ENCODE measurements at places on chromosomes 13 and 19. TPM values are rescaled to one million over a fixed set of nuclear protein-coding genes. Genes with fewer than 3 reads are reported as not detected.

The ZNF180 gene
- total RNA-seq, result 5.7 TPM

The MBD3L3 gene
- not detected for total RNA-seq

The SERP2 gene
- 5.7 TPM for total RNA-seq

The TNFSF9 gene
- 1.0 TPM for total RNA-seq

The ELSPBP1 gene
- total RNA-seq, result not detected
